ENCODE measurements at places on chromosomes 13 and 19.
A peak's percentile ranks its signal among the peaks of the same experiment; 100 is the strongest.

- DNase-seq, result no peak
Measured at GRCh38 chr13:111874981-111875380, 192.0 kb upstream of the SOX1 start.

DNA sequence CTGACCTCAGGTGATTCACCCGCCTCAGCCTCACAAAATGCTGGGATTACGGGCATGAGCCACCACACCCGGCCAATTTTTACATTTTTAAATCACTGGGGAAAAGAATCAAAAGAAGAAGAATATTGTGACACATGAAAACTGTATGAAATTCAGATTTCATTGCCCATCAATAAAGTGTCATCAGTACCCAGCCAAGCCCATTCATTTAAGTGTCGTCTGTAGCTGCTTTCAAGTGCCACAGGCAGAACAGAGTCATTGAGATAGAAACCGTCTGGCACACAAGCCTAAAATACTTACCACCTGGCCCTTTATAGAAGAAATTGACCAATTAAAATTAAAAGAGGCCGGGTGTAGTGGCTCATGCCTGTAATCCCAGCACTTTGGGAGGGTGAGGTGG is 15.3 kb downstream of the COLGALT1 start:
- no peak for DNase-seq

DNA sequence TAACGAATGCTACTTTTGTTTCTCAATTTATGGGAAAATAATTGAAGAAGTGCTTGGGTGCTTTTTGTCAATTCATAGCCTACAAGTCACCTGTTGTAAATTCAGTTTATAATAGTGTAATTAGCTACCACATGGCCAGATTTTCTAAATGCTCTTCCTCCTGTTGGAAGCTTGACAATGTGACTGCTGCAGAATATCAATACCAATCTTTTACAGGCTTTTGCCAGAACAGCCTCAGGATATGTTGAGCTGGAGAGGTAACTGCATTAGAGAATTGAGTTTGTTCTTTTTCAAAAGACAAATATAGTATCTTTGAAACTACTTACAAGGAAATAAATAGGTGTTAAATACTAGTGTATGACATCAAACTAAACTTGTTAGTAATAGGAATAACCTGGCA is 277.8 kb downstream of the POU4F1 start:
- peak; percentile 5 for DNase-seq

DNA sequence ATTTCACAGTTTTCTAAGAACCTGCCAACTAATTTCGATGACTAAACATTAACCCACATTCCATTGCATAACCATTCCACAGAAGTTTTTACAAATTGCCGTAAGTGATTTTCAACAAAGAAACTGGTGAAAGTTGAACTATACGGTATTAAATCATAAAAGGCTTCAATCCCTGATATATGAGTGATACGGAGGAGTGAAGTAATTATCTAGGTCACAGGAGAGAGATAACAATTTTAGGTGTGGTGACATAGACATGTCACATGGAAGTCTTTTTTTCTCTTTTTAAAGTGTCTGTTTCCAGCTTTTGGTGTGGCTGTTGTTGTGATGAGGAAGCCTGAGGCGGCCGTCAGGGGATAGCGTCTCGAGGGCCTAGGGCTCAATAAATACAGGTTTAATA is 29.4 kb downstream of the TBC1D4 start:
- peak; percentile 18 for DNase-seq

GRCh38 chr13:74674720-74675119 is 540.5 kb upstream of the KLF12 start:
- DNase-seq, result no peak

- no peak for DNase-seq
Measured at GRCh38 chr13:55573565-55573964, 1567.2 kb upstream of the PRR20A start.

GRCh38 chr19:49718511-49718910 is 27.6 kb downstream of the CPT1C start:
- DNase-seq, result peak; percentile 40

DNA sequence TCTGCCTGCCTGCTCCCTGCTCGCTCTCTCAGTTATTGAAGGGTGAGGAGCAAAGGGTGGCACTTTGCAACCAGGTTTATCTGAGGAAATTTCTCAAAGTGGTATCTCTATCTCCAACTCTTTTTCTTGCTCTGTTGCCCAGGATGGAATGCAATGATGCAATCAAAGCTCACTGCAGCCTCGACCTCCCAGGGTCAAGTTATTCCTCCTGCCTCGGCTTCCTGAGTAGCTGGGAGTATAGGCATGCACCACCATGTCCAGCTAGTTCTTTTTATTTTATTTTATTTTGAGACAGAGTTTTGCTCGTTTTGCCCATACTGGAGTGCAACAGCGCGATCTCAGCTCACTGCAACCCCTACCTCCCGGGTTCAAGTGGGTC is 4.9 kb downstream of the ACTMAP start:
- no peak for DNase-seq

- no peak for DNase-seq
Measured at GRCh38 chr13:60150538-60150937, 13.2 kb downstream of the DIAPH3 start.

- no peak for DNase-seq
Measured at GRCh38 chr19:42423462-42424344, 3.5 kb downstream of the LIPE start.

DNA sequence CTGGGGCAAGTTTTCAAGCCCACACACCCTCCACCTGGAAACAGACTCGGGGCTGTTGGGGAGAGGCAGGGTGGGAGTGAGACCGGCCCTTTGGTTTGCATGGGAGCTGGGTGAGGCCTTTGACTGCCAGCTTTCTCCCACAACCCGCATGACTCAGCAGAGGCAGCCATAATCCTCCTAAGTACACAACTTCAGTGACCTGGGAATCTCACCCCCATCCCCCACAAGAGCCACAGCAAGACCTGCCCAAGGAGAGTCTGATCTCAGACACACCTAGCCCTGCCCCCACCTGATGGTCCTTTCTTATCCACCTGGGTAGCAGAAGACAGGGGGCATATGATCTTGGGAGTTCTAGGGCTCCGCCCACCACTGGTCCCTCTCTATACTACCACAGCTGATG is 1615.4 kb downstream of the EFNB2 start:
- no peak for DNase-seq

- DNase-seq, result no peak
Measured at GRCh38 chr13:110449219-110450015, 112.1 kb downstream of the RAB20 start.

DNA sequence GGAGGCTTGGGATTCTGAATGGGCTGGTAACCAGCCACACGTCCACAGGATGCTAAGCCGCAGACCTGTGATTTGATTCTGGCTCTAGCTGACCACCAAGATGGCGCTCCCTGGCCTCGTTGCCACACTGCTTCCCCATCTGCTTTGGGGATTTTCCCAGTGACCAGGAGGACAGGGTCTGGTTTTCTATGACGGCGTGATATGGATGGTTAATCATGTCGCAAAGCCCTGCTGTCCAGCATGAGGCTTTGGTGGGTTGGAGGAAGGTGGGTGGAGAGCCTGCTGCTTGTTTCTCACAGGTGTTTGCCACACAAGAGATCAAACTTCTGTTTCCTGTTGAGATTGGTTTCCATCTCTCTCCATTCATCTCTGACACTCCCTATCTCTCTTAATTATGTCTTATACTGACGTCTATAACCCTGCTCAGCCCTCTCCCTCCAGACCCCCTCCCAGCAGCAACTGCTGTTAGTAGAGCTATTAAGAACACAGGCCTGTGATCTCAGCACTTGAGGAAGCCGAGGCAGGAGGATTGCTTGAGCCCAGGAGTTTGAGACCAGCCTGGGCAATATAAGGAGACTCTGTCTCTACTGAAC is 102.7 kb downstream of the SIPA1L3 start:
- no peak for DNase-seq

- no peak for DNase-seq
Measured at GRCh38 chr13:110186231-110186855, 120.6 kb downstream of the COL4A1 start.

DNA sequence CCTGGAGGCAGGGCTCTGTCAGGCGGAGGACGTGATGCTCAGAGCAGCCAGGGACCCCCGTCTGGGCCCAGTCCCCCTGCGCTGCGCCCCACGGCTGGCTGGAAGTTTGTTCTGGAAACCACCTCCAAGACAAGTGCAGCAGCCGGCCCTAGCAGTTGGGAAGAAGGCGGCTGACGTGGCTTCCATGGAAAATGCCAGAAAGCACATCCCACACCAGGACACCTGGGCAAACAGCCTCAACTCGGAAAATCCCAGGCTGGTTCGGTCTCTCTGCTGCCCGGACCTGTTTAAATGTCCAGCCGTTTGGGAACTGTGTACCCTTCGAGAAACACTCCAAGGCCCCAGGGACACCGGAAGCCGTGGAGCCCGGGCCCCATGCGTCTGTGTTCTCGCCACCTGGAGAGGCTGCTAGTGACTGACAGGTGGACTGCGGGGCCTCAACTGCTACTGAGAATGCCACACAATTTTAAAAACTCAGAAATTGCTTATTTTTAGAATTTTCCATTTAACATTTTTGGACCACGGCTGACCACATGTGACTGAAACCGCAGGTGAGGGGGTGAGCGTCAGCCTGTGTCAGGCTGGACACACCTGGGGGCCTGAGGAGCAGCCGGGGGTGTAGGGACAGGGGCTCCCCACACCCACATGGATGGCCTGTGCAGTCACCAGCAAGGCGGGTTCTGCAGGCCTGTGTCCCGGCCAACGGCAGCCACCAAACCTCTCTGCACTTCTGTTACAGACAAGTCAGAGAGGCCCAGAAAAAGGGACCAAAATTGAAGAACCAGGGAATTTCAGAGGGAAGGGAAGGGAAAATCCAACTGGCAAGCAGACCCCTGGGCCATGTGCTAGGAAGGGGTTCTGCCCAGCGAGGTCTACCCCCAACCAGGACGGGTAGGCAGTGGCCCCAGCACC is 31.7 kb downstream of the RASA3 start:
- DNase-seq, result no peak

- DNase-seq, result no peak
Measured at GRCh38 chr19:1768248-1768647, 14.9 kb downstream of the ONECUT3 start.

DNA sequence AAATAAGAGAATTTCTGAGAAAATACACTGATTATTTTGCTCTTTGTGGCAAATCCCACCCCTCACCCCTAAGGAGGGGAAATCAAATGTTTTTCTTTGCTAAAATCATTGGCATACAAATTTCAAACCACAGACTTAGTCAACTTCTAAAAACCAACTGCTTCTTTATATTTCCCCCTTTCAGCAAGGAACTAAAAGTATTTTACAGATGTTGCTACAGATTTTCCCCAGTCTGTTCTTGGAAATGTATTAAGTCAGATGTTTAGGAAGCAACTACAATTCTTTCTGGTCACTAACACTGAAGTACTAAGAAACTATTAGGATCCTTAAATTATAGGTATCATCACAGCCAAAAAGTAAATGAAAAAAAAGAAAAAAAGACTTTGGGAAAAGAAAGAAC is 6.9 kb downstream of the MTMR6 start:
- DNase-seq, result no peak

GRCh38 chr19:726993-727956 is 18.5 kb downstream of the PALM start:
- no peak for DNase-seq

GRCh38 chr19:6602729-6603114 is 11.8 kb upstream of the CD70 start:
- DNase-seq, result no peak

- DNase-seq, result no peak
Measured at GRCh38 chr19:58434217-58434616, 5.7 kb downstream of the ZNF132 start.

DNA sequence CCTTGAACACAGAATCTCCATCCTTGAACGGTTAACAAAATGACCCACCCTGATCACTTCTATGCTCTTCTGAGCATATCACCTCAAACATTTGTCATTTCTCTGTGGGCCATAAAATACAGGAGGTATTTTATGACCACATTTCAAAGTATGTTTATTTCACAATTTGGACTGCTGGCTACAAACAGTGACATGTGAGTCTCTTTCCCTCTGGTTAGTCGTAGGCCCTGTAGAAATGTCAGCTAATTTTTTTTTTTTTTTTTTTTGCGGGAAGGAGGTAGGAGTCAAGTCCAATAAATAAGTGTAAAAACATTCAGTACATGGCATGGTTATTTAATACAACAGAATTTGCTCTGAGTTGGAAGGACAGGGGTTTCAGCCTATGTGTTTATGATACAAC is 70.7 kb downstream of the FOXO1 start:
- DNase-seq, result peak; percentile 81

- no peak for DNase-seq
Measured at GRCh38 chr19:42199440-42200115, 17.9 kb downstream of the DEDD2 start.

DNA sequence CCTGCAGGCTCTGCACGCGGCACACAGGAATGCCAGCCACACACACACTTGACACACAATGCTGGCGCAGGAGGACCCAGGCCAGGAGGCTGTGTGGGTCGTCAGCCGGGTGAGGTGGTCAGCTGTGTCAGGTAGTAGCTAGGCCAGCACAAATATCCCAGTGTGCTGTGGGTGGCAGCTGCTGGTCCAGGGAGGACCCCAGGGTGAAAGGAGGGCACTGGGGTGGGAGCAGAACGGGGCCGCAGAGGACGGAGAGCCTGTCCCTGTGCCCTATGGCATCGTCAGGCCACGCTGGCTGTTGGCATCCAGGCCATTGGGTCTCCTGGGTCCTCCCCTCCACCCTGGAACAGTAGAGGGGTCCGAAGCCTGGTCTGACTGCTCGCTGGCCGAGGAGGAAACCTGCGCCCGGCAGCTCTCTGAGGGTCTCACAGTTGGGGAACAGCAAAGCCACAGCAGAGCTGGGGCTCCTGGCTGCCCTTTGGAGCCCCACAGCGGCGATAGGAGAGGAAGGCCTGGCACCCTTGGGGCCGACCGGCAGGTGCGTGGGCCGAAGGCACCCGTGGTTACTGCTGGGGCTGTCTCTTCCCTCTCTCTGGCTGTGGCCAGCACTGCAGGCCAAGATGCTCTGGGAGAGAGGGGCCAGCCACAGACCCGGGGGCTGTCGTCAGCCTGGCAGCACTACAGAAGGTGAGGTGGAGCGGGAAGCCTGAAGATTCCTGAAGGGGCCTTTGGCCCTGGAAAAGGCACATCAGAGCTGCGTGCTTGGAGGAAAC is 27.3 kb downstream of the C13orf46 start:
- DNase-seq, result no peak
